IMR-90 (cell line): ENCODE measurements at places on chromosomes 11 and 22.

GRCh38 chr11:65810046-65810868 lies 23.4 kb downstream of the OVOL1 start:
- no peak for DNase-seq

DNA sequence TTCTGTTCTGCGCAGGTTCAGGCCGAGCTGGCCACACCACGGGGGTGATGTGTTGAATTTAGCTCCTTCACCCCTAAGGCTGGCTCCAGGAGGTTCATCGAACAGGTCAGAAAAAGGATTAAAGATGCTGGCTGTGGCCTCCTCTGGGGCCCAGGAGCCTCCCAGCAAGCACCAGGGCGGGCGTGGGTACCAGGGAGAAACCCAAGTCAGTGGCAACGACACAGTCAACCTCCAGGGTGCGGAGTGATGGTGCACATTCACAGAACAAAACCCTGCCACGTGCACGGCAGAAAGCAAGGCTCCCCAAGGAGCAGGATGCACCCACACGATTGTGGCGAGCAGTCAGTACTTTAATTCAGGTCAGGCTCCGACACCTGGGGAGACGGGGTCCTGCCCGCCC lies 10.8 kb downstream of the C11orf24 start:
- no peak for DNase-seq

DNA sequence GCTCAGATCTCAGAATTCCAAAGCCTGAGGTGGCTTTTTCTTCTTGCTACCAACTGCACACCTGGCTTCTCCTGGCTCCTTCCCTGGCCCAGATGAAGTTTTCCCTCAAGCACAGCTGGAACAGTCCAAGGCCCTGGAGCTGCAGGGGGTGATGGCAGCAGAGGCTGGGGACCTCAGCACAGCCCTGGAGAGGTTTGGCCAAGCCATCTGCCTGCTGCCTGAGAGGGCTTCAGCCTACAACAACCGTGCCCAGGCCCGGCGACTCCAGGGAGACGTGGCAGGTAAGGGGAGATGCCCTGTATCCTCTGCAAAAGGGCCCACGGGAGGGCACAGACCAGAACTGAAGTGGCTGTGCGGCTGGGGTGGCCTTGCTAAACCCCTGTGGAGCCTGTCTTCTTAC lies 1.2 kb downstream of the TTC36 start:
- no peak for DNase-seq

GRCh38 chr11:7552666-7553065 lies 38.9 kb downstream of the PPFIBP2 start:
- DNase-seq = no peak

- DNase-seq = no peak
Observed at GRCh38 chr11:19869466-19869865, 156.8 kb downstream of the NAV2 start.

DNA sequence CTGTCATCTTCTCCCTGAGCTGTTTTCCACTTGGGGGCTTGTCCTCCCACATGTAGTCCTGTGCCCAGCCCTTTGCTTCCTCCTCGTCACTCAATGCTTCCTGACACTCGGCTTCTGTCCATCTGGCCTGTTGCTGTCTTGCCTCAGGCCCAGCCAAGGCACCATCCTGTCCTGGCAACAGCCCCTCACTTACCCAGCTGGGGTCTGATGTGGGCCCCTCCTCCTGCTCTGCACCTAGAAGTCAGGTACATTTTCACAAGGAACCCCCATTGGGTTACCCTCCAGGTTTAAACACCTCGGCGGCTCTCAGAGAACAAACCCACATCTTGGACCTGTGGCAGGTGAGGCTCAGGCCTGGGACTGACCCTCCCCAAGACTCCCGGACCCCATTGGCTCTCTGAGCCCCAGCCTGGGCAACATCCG lies 784.8 kb downstream of the TBC1D22A start:
- no peak for DNase-seq

DNA sequence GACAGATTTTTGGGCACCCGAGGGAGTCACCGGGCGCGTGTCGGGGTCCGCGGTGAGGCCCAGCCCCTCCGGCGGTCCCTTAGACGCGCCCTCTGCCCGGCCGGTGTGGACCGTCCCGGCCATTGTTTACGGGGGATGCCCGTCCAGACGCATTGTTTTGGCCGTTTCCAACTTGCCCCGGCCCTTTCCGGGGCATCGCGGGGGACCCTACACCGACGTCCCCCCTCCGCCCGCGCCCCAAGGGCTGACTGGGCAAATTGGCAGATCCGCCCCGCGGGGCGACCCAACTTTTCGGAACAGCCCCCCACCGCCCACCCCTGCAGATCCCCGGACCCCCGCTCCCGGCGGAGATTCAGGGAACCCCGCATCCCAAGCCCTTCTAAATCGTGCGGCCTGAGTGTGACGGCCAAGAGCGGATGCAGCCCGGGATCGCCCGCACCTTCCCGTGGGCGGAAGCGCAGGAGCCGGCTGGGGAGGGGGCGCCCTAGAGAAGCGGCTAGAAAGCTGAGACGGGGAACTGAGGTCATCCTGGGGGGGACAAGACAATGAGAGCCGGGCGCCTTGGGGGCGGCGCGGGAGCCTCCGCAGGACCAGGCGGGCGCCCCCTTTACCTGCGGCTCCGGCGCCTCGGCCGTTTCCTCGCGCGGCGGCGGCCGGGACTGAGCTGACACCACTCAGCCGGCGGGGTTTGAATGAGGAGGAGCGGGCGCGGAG lies 17.1 kb upstream of the CCT8L2 start:
- no peak for DNase-seq

DNA sequence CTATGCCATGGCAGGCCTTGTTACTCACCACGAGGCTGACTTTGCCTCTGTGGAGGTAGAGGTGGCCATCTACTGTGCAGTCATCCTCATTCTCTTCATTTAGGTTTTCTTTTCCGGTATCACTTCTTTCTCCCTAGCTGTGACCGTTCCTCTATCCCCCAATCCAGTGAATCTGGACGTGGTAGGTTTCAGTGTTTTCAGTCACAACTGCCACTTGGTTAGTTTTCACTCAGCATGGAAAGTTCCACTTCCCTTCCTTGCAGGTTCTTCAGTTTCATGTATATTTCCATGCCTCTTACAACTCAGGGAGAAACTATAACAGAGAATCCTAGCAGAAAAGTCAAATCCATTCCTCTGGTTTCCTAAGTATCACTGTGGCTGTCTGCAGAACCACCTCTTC lies 1.9 kb downstream of the HPS4 start:
- DNase-seq = no peak

GRCh38 chr11:118918128-118918685 lies 7.5 kb downstream of the BCL9L start:
- peak; percentile 91 for DNase-seq

DNA sequence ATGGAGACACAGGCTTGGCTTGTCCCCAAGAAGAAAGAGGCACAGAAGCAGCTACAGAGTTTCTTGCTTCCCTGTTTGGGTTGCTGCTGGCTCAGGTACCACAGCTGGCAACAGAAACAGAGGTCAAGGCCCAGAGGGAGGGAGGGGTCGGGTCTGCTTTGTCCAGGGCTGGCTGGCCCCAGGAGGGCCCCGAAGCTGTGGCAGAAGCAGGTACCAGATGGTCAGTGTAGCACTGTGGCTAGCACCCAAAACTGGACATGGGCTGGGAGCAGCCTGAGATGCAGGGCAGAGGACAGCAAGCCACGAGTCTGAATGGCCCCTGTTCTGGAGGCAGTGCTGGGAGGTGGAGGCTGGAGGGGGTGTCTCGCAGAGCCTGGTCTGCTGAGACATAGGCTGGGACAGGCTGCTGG lies 52.3 kb upstream of the CCDC188 start:
- peak; percentile 1 for DNase-seq

GRCh38 chr11:2277933-2278523 lies 7.6 kb upstream of the ASCL2 start:
- DNase-seq = no peak

- DNase-seq = peak; percentile 73
Observed at GRCh38 chr11:58900479-58901420, 38.5 kb upstream of the GLYATL1 start.

DNA sequence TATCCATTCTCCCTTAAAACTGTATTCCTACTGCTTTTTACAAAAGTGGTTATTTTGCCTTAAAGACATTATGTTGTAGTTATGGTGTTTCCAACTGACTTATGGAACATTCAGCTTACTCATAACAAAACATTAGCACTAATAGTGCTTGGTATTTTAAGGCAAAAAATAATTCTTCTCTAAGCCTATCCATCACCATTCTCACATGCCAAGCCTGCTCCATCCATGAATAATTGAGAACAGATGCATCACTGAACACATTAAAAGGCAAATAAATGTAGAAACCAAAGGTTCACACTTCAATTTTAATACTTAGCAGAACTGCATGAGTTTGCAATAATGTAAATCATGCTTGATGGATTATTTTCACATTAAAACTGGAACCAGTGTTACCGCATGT lies 42.3 kb upstream of the DDI1 start:
- DNase-seq = no peak

GRCh38 chr11:26330262-26330661 lies 1.7 kb upstream of the ANO3 start:
- DNase-seq = no peak
